H1 (cell line): ENCODE measurements at places on chromosomes 1 and 21. TPM values are rescaled to one million over a fixed set of nuclear protein-coding genes. Genes with fewer than 3 reads are reported as not detected.

DNA sequence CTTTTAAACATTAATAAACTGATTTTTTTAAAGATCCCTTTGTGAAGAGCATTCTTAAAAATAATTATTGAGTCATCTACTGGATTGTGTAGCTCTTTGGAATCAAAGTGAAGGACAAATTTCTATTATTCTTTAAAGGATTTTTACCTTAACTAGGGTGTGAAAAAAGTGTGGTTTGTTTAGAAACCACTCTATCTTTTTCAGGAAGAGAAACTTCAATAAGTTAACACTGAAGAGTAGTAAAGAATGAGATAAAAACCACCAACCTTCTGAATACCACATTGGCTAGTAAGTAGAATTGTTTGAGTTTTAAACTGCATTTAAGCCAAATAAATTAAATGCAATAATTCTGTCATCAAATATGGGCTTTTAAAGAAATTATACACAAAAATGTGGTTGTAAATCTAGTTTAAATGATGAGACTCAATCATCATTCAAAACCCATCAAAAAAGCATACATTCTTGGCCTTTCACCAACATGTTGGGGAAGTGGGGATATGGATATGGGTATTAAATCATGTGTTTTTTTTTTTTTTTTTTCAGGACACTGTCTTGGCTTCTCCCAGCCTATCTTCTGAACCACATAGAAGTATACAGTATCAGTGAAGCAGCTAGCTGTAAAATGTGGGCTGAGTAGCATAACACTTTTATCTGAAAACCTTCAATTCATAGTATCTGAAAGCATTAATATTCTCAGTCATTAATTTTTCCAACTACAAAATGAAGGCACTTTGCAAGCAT lies 4.8 kb downstream of the S1PR1 start:
- DNase-seq: no peak

GRCh38 chr1:13813398-13814012 lies 113.5 kb downstream of the PRDM2 start:
- DNase-seq: peak; percentile 91

DNA sequence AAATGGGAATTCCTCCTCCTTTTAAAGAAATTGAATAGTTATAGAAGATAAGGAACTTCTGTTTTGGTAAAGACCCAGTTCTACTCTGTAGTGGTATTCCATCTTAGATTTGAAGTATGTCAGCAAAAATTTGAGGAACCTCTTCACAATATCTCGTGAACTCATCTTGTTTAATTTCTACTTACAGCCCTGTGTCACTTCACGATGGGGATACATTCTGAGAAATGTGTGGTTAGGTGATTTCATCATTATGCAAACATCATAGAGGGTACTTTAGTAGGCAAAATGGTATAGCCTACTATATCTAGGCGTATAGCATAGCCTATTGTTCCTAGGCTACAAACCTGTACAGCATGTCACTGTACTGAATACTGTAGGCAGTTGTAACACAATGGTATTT lies 36.0 kb downstream of the ALG6 start:
- no peak for DNase-seq

DNA sequence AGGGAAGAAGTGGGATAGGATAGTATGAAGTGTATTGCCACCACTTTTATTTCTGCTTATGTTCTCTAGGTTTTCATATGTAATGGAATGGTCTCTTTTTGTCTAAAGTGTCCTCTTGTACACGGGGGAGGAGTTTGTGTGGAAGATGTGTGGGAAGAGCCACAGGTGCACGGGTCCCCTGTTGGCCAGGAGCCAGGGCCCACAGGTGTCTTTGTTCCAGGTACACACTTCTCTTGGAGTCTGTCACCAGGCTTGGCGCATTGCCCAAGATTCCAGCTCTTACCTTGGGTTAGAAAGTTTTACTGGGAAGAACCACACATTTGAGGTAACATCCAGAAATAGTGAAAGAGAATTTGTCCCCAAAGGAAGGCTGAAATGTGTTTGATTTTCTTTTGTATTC lies 10.5 kb downstream of the TENT5C start:
- DNase-seq: no peak

DNA sequence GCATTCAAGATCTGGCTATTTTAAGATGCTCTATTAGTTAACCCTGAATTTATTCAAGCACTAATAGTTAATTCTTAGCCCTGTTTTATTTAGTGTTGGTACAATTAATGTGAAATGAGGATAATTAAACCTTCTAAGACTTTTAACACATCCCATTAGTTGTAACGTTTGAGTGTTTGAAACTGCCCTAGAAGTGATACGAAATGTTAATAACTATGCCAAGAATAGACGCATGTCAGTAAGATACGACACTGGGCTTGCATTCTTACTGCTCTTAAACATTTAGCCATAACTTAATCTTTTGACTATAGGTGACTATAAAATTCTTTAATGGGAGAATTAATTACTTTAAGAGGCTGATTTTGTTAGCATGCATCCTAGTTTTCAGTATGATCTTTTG lies 9.8 kb downstream of the H3-3A start:
- DNase-seq: no peak

DNA sequence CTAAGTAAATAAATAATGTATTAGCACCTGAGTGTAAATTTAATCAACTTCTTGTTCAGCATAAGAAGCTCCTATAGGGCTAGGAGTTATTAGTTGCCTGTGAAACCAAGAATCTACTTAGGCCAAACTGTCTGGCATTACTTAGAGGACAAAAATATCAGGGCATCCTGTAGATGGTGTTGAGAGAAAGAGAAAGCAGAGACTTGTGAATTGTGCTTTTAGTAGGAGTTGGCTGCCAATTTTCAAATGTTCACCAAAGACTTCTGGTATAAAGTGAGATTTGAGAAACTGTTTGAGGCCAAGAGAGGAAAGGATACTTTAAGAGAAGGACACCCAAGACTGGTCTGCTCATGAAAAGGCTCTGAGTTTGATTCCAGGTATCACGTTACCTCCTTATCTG lies 315.5 kb upstream of the DEPDC1 start:
- no peak for DNase-seq

- peak; percentile 7 for DNase-seq
Measured at GRCh38 chr1:7267493-7267892, 482.2 kb downstream of the CAMTA1 start.

The FOXO6 gene
- 3.0 and 3.8 TPM in 2 replicates for total RNA-seq

The KLF17 gene
- total RNA-seq: not detected in 2 replicates

The ATAD3C gene
- total RNA-seq: 1.3 and 2.0 TPM in 2 replicates

The AGT gene
- total RNA-seq: not detected in 2 replicates

The RAB3B gene
- 36.8 and 37.3 TPM in 2 replicates for total RNA-seq

The SPRR1B gene
- total RNA-seq: not detected in 2 replicates
